ENCODE measurements at places on chromosomes 6 and 20.

GRCh38 chr20:5691918-5692618 lies 58.1 kb upstream of the SHLD1 start:
- DNase-seq, result no peak

- DNase-seq, result no peak
Measured at GRCh38 chr6:117531346-117531745, 48.9 kb downstream of the DCBLD1 start.

DNA sequence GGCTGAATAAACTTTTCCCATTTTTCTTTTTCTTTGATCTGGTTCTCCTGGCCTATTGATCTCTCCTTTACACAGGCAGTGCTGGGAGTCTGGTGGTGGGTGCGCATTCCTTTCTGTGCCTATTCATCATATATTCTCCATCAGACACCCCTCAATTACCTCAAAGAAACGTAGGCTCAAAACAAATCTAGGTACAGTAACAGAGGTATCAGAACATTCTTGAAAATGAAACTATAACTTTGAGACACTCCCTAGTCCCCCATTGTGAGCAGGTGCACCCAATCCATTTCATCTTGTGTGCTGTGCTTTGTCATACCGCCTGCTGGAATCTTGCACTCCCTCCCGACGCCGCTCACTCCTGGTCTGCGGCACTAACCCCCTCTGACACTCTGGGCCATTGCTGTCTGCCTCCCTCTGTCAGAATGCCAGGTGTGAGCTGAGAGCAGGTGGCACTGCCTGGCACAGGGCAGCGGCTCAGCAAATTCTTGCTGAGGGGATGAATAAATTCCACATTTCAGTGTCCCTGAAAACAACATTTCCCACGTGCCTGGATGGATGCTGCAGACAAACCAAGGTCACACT lies 303.4 kb upstream of the EXOC2 start:
- no peak for DNase-seq

DNA sequence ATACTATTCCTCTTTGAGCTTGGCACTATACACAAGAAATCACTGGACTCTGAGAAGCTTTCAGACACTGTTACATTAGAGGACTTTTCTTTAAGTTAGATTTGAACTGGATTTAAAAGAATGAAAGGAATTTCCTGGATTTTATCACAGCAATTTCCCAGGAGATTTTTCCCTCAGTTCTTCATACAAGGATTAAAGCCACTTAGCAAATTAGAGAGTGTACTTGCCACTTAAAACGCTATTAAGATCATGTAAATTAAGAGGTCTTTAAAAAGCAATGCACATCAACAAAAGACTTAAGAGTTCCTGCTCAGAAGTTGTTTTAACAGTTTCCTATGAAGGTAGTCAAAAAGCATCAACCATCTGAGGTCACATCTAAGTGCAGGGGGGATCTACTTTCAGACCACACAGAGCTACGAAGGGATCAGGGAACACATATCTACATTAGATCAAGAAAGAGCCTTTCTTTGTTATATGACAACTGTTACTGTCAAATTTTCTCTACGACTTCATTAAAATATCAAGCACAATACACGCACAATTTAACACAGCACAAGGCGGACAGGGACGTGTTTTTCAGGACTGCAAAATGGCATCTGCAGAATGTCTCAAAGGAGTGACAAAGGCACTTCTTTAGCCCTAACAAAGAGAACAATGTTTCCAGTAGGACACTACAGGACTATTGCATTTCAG lies 65.8 kb downstream of the EPB41L2 start:
- no peak for DNase-seq

GRCh38 chr6:22681761-22682160 lies 112.4 kb downstream of the HDGFL1 start:
- no peak for DNase-seq

DNA sequence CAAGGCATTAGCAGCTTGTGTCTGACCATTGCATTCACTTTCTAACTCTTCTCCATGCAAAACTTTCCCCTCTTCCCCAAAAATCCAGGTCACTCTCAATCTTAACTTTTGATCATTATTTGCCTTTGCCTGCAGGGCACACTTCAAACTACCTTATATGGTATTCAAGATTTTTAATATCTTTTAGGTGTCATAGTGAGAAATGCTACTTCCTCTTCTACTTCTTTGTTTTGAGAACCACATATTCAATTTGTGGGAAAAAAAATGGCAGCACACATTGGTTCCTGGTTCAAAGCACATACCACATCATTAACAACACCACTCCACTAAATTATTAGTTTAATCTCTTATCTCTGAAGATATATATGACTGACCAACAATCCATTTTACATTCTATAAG lies 1267.0 kb upstream of the CITED2 start:
- DNase-seq, result no peak

DNA sequence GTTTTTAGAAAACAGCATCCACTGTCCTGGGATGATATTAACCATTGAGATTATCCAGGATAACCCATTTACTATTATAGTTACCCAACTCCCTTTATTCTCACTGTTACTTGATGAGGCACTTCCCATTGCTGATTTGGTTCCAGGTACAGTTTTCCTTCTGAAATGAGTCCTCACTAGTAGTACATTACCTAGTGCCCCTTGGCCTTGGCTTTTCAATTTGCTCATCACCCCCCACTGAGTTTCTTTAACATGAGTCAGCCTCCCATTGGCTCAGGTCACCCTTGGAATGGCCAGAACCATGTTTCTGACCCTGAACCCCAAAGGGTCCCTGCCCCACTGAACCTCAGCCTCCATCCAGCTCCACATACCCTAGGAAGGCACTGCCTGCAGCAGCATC lies 28.4 kb downstream of the MDGA1 start:
- DNase-seq, result no peak

DNA sequence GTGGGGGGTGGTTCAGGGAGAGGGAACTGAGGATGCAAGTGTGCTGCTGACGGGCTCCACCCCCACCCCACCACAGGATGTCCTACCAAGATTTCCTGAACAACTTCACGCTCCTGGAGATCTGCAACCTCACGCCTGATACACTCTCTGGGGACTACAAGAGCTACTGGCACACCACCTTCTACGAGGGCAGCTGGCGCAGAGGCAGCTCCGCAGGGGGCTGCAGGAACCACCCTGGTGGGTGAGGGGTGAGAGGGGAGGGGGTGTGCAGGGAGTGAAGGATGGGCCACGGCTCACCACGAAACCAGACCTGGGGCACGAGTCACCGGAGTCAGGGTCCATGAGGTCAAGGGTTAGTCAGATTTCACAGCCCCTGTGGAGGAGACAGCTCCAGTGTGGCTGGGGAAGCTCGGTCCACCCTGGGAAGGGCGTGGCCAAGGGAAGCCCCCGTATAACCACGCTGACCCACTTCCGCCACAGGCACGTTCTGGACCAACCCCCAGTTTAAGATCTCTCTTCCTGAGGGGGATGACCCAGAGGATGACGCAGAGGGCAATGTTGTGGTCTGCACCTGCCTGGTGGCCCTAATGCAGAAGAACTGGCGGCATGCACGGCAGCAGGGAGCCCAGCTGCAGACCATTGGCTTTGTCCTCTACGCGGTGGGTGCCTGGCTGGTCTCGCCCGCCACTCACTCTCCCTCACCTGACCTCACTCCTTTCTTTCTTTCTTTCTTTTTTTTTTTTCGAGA lies 18.3 kb downstream of the CAPN11 start:
- DNase-seq, result no peak

DNA sequence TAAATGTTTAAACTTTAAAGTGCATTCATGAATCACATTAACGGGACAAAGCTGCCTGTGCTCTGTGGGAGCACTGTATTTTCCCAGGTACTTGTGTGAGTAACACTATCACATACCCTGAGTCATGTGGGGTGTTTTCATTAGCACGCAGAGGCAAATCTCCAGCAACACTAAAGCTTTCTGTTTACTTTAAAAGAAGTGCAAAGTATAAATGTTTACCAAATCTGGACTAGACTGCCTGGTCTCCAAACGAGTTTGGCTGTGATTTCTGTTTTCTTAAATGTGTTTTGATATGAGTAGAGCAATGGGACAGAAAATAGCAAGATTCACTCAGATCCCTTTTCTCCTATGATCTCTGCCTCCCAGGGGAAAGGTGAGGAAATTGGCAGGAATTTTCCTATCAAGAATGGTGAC lies 28.8 kb upstream of the RIPPLY2 start:
- no peak for DNase-seq

DNA sequence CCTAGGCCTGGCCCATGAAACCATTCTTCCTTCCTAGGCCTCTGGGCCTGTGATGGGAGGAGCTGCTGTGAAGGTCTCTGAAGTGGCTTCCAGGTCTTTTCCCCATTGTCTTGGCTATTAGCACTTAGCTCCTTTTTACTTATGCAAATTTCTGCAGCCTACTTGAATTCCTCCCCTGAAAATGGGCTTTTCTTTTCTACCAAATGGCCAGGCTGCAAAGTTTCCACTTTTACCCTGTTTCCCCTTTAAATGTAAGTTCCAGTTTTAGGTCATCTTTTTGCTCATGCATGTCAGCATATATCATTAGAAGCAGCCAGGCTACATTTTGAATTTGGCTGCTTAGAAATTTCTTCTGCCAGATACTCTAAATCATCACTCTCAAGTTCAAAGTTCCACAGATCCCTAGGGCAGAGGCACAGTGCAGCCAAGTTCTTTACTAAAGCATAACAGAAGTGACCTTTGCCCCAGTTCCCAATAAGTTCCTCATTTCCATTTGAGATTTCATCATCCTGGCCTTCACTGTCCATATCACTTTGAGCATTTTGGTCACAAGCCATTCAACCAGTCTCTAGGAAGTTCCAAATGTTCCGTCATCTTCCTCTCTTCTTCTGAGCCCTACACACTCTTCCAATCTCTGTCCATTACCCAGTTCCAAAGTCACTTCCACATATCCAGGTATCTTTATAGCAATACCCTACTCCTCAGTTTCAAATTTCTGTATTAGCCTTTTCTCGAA lies 71.9 kb downstream of the TBC1D7 start:
- DNase-seq, result no peak

GRCh38 chr20:57883224-57883623 lies 173.4 kb upstream of the PMEPA1 start:
- no peak for DNase-seq

- DNase-seq, result no peak
Measured at GRCh38 chr6:753486-753885, 60.5 kb upstream of the EXOC2 start.

- no peak for DNase-seq
Measured at GRCh38 chr20:4713401-4713800, 8.3 kb upstream of the PRND start.

- no peak for DNase-seq
Measured at GRCh38 chr20:49405062-49405683, 77.3 kb downstream of the KCNB1 start.

- DNase-seq, result no peak
Measured at GRCh38 chr6:34630040-34630439, 66.5 kb downstream of the ILRUN start.

DNA sequence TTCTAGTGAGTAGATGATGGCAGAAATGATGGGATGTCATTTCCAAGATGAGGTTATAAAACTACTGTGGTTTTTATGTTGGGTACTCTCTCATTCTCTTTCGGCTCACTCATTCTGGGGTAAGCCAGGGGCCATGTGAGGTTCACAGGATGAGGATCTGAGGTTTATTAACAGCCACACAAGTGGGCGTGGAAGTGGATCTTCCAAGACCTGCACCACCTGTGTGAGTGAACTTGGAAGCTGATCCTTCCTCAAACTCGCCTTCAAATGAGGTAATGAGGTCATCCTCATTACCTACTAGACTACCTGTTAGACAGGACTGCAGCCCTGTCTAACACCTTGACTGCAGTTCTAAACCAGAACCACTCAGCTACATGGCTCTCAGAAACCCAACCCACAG lies 45.1 kb upstream of the TAGAP start:
- DNase-seq, result no peak

GRCh38 chr6:103983011-103983410 lies 876.7 kb downstream of the HACE1 start:
- no peak for DNase-seq

DNA sequence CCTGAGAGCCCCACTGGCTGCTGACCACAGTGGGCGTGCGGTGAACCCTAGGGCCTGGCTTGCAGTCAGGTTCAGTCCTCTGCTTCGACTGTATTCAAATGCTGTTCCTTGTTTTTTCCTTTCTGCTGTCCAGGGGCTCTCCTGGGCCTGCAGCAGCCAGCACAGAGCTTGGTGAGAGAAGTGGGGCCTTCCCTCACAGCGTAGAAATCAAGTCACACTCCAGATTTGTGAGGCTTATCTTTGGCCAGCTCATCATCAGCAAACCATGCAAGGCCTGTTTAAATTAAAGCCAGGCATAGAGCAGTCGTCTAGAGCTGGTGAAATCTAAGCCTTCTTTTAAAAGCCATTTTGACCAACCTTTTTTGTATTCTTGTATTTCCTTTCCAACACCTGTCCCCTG lies 8.4 kb downstream of the FAM120B start:
- DNase-seq, result no peak

DNA sequence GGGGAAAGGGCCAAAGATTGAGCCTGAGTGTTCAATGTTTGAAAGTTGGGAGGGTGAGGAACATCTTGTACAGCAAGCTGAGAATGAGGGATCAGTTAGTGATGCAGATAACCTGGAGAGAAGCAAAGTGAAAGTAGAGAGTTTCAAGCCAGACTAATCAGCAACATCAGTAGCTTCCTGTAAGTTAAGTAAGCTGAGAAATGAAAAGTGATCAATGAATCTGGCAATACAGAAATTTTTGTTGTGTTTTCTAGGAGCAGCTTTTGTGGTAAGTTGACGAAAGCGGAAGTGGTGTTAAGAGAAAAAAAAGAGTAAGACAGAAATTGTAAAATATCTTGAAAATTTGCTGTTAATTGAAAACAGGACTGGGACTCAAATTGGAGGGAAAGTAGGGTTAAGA lies 855.5 kb upstream of the MAP3K7 start:
- DNase-seq, result no peak

GRCh38 chr6:26452631-26453235 lies 5.0 kb upstream of the BTN2A1 start:
- no peak for DNase-seq

All from left renal pelvis (tissue), 4 donors.